K562 (cell line): ENCODE measurements at places on chromosomes 3 and 15. TPM values are rescaled to one million over a fixed set of nuclear protein-coding genes. Genes with fewer than 3 reads are reported as not detected.

GRCh38 chr3:94011233-94011711, 17.1 kb downstream of the STX19 start:
- no peak for DNase-seq

GRCh38 chr3:60613769-60614303, 637.4 kb downstream of the FHIT start:
- DNase-seq, result no peak

- DNase-seq, result peak; percentile 83
Measured at GRCh38 chr15:40427188-40427587, 13.6 kb upstream of the BAHD1 start.

GRCh38 chr3:58006661-58007060, 1.6 kb upstream of the FLNB start:
- no peak for DNase-seq

The MINAR1 gene
- 0.72 and 0.89 TPM in 2 replicates for total RNA-seq

The FOXB1 gene
- total RNA-seq, result not detected in 2 replicates
